Stimulated activated CD4-positive, alpha-beta T cell treated with anti-CD3 and anti-CD28 coated beads, Interleukin-1b, Interleukin-23, amount 100 ng/mL, for 48 hours (primary cell): ENCODE measurements at places on chromosomes 2 and 18.

GRCh38 chr18:62449490-62450104 is 73.2 kb upstream of the ZCCHC2 start:
- no peak for DNase-seq

GRCh38 chr2:148680462-148680861 is 35.9 kb downstream of the EPC2 start:
- DNase-seq: no peak

DNA sequence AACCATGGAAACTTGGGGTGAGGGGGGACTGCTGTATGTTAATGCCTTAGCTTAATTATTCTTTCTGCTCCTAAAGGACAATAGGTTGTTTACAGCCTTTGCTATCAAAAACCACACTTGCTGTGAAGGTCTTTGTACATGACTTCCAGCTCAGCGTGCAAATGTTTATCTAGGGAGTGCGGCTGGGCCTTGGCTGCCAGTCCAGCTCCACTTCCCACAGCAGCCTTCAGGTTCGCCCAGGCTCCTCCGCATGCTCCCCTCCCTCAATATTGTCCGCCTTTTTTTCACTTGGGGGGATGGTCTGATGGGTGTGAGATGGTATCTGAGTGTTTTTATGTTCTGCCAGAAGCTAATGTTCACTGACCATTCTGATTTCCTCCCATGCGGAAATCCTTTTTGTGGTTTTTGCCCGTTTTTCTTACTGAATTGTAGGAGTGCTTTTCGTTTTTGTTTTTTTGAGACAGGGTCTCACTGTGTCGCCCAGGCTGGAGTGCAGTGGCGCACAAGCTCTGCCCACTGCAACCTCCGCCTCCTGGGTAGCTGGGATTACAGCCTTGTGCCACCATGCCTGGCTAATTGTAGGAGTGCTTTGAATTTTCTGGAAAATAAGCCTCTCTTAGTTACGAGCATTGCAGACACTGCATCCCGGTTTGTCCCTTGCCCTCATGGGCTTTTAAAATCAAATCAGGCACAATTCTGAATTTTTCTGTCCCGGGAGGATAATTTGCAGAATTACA is 28.8 kb downstream of the SH3BP4 start:
- no peak for DNase-seq

- DNase-seq: no peak
Measured at GRCh38 chr2:133213651-133214050, 354.6 kb downstream of the NCKAP5 start.

- DNase-seq: peak; percentile 72
Measured at GRCh38 chr2:241315879-241316631, at the start of gene SEPTIN2. TSS of gene SEPTIN2 (plus strand) at chr2:241315925. CDS start at chr2:241324233, 8,308 bp downstream.

DNA sequence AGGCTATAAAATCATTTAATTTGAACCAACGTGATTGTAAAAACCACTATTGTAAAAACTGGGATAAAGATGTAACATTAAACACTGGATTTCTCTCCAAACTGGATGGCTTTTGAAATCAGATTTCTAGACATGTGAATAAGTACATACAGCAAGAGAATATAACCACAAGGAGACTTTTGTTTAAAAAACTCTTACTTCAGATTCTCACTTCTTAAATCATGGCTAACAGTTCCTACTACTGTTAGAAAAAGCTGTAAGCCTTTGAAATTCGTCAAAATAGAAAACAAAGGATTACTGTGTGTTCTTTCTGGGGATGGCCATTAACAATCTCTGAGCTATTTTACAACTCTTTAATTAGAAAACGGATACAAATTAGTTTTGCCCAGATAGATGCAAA is 39.4 kb upstream of the SH3BP4 start:
- no peak for DNase-seq

GRCh38 chr2:67877301-67877700 is 185.5 kb downstream of the C1D start:
- no peak for DNase-seq

DNA sequence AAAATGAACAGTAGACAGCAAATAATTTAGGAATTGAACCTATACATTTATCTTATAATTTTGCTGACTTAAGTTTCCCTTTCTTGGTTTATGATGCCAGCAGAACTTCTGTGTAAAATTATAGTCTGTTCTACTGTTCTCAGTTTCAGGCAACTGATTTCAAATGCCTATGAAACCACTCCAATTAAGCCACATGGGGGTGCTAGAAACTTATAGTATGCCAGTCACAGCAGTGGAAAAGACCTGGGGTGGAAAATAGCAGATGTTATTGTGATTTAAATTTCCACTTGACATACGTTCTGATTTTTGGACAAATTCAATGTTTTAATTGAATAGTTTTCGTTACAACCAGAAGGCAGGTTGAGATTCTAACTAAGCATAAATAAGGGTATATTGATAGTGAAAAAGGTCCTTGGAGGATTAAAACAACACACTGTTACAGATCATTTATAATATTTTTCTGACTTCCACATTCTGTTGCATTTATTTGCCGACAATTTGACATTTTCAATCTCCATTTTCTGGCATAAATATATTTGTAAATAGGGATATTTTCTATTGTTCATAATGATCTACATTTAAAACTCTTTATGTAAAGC is 61.4 kb downstream of the CPS1 start:
- DNase-seq: no peak

GRCh38 chr2:85216927-85217326 is 83.7 kb downstream of the TCF7L1 start:
- DNase-seq: no peak

DNA sequence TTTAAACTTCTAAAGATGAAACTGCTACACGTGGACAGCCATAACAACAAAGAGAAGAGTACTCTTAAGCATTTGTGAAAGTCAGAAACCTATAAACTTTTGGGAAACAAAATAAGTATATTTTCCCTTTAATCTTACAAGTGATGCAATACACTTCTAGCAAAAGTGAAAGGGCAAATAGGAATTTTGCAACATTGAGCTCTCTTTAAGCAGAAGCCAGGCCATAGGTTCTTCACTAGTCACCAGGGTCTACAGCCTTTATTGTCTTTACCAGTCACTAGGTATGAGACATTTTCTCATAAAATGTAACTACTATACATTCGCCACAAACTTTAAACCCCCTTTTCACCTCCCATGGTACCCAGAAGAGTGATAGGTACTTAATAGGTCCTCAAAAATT is 37.5 kb downstream of the SCN1A start:
- DNase-seq: no peak

DNA sequence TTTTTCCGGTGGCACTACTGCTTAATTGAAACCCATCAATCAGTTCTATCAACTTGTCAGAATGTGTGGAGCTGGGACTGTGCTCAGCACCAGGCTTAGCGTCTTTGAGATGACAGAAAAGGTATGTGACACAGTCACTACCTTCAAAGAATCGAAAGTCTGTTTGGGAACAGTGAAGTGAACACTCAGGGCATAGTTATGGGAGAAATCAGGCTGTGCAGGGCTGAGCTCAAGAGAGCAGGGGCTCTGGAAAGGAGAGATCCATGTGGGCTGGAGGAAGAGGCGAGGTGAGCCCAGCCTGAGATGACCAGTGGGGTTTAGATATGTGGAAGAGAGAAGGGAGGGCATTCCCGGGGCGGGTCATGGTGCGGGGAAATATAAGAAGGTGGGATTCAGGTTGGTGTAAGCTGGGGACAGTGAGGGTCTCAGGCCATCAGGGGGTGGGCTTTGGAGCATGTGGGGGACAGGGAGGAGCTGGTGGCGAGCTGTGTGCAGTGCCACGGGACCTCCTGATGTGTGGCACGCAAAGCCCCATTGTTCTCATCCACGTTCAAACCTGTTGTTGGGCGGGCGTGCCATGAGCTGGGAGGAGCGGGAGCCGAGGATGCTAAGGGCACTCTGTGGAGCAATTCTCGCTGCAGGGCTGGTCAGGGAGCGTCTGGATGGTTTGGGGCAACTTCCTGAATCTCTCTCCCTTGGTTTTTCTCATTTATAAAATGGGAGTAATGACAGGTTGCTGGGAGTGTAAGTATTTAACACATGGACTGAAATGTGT is 72.5 kb downstream of the VAPA start:
- DNase-seq: no peak

DNA sequence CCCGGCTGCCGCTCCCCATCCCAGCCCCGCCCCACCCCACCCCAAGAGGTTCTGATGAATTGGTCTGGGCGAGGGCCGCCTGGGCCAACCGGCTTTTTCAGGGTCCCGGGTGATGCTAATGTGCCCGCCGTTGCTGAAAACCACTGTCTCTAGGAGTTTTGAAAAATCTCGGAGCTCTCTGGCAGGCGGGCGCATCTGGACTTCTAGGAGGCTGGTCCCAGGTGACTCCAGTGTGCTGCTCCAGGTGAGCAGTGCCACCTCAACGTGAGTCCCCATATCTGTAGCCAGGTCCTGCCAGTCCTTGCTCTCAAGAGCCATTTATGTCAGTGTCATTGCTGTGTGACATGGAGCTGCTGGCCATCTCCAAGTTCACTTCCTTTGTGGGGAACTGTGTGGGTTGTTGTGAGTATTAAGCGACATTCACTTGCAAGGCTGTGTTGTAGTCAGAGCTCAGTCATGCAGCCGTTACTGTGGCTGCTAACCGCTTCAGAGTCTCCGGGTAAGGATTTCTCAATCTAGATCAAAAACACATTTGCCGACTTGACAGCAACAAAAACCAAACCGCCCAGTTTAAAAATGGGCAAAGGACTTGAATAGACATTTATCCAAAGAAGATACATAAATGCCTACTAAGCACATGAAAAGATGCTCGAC is at the start of gene RFX8:
Gene RFX8, minus strand, starts transcription at position 382 of the 654 bp plus-strand sequence. CDS start 8,264 bp downstream, outside the sequence.
- peak; percentile 76 for DNase-seq

GRCh38 chr2:64931246-64932115 is 57.7 kb upstream of the SLC1A4 start:
- DNase-seq: no peak

DNA sequence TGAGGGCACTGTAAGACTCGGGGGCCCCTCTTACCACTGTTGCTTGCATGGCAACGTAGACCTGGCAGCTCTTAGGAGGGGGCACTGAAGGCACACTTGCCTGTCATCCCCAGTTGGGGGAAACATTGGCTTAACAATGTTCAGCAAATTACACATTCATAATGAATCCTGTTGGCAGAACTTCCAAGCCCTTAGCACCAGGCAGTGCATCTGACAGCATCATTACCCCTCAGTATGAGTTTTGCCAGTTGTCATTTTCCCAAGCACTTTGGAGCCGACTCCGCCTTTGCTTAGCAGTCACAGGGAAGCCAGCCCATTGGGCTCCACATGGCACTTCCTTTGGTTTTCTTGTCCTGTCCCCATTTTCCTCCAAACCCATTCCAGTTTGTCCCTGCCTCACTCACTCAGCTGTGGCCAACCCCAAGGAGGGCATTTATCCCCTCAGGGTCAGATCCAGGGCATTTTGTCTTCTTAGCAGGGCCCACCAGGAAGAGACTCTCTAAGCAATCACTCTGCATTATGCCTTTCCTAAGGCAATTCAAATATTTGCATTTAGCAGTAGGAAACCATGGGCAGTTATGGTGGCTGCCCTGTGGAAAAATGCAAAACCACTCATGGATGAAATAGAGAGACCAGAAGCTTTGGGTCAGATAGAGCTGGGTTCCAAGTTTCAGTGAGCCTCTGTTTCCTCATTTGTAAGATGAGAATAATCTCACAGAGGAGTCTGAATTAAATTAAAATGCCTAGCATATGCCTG is 73.9 kb downstream of the VSNL1 start:
- DNase-seq: no peak

DNA sequence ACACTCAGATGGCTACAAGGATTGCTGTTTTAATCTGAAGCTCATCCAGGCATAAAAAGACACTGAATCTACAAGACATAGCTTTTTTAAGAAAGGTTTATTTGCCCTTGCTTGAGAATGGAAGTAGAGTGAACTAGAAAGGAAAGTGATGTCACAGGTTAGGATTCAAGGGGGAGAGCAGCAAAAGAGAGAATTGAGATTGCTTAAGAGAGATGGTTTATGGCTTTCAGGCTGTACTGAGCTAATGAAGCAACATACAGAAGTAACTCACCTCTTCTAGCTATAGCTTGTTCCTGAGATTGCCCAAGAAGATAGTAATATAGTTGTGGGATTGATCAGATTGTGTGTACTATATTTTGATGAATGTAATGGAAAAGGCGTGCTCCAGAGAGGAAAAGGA is 26.1 kb upstream of the ACVR2A start:
- no peak for DNase-seq

DNA sequence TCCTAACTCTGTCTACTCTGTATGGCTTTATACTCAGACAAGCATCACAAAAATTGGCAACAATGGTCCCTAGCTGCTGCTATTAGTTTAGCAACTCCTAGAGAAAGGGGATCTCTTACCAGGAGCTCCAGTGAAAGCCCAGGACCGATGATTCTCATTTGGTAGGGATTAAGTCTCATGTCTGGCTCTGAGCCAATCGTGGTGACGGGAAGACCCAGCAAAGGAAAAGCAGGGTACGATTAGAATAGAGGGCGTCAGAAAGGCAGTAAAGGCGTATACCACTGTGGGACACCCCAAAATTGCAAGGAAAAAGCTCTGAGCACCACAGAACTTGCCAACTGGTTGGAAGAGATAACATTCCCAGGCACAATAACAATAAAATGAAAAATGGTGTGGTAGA is 129.5 kb downstream of the MTCL1 start:
- DNase-seq: no peak

- no peak for DNase-seq
Measured at GRCh38 chr2:65347913-65348312, 84.5 kb downstream of the SPRED2 start.

DNA sequence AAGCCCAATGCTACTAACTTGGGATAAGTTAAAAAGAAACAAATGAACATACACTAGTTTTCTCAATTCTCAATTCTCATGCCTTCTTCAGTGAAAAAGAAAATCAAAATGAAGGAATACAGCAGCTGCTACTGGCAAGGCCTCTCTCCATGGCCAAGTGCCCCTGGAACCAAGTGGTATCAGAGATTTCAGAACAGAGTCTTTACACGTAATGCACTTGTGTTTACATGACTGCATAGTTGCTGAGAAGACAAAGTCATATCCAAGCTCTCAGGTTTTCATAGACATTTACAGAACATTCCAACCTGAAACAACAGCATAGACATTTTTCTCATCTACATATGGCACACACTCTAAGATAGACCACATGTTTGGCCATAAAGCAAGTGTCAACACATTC is 789.9 kb downstream of the CBLN2 start:
- no peak for DNase-seq

DNA sequence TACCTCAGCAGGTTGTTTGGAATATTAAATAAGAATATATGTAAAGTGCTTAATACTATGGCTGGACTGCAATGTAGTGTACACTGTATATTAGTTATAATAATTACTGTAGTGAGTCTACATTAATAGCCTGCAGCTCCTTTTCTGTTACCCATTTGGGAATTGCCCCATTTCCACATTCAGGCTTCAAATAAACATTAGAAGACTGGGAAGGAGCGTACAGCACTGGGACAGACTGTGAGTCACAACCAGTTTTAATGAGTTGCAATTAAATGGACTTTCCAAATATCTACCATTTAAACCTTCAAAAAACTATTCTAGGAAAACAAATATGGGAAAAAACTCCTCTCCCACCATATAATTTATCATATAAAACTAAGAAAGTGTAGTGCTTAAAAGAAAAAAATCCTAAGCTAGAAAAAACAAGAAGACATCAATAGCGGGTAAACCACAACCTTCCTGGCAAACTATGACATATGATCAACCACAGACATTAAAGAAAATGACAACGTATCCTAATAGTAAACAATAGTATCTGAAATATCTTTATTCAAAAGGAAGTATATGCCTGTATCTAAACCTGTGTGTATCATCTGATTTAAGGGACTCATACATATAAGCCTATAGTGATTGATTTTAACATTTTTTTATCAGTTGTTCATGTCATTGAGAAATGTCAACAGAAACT is 86.1 kb downstream of the TRIP12 start:
- DNase-seq: no peak
